Stimulated activated CD8-positive, alpha-beta memory T cell treated with anti-CD3 and anti-CD28 coated beads, Interleukin-12 subunit alpha, Interleukin-12 subunit beta, amount 100 ng/mL, for 4 hours (primary cell): ENCODE measurements at places on chromosomes 7 and 10.

GRCh38 chr7:65927489-65928448 lies 54.2 kb downstream of the GUSB start:
- DNase-seq, result no peak

- DNase-seq, result no peak
Measured at GRCh38 chr7:107186240-107186639, 17.4 kb downstream of the HBP1 start.

GRCh38 chr7:84194484-84195271 lies at the start of gene SEMA3A:
Gene SEMA3A, minus strand, starts transcription at chr7:84194789. Its CDS starts 203 bp downstream, at chr7:84194586.
- DNase-seq, result no peak

GRCh38 chr10:27223964-27224363 lies 16.6 kb downstream of the ACBD5 start:
- DNase-seq, result no peak

DNA sequence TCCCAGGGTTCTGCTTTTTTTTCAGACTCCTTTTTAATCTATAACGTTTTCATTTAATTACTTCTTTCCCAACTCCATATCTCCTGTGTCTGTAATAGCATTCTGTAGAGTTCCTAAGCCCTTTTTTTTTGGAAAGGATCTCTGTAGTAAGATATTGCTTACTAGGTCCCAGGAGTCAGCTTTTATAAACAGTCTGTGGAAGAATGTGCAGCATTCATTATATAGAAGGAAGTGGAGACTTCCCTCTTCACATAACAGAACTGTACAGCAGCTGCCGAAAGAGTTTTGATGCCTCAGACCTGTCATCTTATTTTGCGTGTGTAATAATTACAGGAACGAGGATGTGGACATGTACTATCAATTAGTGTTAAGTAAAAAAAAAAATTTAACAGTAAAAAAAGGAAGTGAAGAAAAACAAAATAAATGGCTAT lies 7.4 kb upstream of the STEAP4 start:
- DNase-seq, result no peak

DNA sequence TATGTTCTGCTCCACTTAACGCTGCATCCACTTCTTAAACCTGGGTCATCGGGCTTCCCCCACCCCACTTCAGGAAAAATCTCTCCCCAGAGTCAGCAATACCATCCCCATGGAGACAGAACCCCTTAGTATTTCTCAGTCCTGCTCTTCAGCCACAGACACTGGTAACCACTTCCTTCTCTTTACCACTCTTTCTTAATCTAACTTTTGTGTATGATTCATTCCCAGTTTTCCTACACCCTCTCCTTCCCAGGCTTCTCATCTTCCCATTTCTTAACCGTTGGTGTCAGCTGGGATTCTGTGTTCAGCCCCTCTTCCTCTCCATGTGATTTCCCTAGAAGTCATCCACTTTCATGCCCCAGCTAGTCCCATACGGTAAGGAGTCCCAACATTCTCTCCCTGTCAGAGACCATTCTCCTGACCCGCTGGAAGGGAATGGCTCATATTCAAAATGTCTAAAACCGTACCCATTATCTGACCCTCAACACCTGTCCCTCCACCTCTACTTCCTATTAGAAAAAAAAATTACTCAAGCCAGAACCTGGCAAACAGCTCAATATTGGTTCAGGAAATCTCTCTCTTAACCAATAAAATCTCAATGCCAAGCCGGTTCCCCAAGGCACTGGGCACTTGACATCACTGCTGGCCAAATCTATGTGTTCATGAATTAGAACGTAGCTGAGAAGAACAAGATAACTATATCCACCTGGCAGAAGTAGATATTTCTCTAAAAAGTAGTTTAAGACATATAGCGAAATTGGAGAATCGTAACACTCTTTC lies 89.4 kb downstream of the DGKI start:
- DNase-seq, result no peak

DNA sequence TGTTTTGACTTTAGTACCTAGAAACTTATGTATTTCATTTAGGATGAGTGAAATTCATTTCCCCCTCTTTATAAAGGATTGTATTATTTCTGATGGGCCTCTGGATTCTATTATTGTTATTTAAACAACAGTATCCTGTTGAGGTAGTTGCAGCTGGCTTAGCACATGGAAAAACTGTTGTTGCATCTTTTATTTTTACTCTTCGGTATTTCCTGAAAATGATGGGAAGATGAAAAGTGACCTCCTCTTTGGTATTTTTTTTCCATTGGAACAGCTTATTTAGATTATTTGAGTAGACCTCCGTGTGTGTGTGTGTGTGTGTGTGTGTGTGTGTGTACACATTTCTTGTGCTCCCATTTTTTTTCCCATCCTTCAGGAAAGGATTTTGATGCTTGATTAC lies 129.8 kb downstream of the PRKG1 start:
- no peak for DNase-seq

- DNase-seq, result no peak
Measured at GRCh38 chr10:78339251-78339650, 305.6 kb downstream of the RPS24 start.

- DNase-seq, result no peak
Measured at GRCh38 chr7:47988496-47989386, 9.3 kb upstream of the HUS1 start.

- no peak for DNase-seq
Measured at GRCh38 chr7:104089612-104090011, 100.2 kb upstream of the RELN start.

DNA sequence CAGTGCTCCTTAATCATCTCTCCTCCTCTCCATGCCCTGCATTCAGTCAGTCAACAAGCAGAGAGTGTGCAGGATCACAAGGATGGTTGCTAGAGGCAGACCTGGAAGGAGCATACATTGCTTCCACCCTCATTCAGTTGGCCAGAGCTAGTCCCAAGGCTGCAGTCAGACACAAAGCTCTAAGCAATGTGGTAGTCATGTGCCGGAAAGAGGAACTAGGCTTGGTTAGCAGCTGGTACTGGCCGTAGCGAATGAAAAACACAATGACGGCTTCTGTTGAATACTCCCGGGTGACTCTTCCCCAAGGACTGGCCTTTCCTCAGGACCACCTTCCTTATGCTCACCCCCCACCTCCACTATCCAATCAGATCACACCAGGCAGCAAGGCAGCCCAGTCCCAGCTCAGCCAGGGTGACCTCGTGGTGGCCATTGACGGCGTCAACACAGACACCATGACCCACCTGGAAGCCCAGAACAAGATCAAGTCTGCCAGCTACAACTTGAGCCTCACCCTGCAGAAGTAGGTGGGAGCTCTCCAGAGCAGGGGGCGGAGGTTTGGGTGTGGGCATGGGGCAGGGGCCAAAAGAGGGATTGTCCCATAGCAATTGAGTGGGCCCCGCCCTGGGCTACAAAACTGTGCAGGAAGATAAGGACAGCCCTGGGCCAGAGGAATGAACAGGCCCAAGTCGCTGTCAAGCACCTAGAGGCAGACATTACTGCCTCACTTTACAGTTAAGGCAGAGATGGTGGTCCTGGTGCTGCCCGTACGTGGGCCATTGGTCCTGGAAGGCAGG lies 10.9 kb downstream of the LDB3 start:
- no peak for DNase-seq

GRCh38 chr7:131011976-131012375 lies 278.0 kb upstream of the KLF14 start:
- no peak for DNase-seq

DNA sequence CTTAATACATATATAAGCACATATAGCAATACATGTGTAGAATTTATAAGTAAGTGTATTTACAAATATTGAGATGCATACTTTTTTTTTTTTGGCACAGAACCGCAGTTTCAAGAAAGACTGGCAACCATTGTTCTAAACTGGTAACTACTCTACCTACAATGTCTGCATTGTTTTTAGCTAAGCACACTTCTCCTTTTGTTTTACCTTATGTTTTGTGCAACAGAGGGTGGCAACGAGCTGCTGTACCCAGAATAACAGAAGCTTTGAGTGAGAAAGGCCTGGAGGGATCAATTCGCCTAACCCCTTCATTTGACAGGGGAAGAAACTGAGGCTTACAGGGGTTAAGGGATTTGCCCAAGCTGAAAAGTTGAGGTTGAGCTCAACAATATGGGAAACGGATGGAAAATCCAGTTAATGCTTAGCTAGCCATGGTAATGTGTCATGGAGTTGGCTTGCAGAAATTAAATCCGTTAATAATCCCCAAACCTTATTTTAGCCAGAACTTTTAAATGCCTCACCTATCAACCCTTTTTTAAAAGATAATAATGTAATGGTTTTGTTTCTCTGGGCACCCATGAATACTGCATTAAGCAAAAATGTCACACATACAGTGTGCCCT lies 25.5 kb downstream of the FZD1 start:
- no peak for DNase-seq

GRCh38 chr7:80876894-80877414 lies 41.9 kb downstream of the SEMA3C start:
- no peak for DNase-seq

DNA sequence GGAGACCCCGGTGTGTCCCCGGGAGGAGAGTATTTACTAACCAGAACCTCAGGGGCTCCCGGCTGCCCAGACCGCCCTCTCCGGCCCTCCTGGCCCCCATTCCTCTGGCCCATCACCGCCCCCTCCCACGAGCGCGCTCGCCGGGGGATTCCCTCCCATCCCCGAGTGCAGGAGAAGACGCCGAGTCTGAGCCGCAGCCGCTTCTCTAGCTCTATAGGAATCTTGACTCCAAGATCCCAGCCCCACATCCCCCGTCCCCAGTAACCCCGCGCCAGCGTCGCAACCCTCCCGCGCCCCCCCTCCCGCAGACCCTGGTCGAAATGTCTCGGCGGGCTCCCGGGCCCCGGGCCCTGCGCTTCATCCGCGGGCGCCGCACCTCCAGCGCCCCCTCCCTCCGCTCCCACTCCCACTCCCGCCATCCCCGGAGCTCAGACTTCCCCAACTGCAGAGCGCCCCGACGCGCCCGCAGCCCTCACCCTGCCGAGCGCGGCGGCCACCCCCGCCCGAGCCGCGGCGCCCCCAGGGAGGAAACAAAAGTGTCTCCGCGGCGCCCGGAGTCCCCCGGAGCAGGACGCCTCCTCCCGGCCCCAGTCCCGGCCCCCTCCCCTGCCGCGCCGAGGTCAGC lies 541 bp downstream of the ELMO1 start:
- no peak for DNase-seq

GRCh38 chr10:24277771-24278170 lies 68.8 kb downstream of the KIAA1217 start:
- no peak for DNase-seq

DNA sequence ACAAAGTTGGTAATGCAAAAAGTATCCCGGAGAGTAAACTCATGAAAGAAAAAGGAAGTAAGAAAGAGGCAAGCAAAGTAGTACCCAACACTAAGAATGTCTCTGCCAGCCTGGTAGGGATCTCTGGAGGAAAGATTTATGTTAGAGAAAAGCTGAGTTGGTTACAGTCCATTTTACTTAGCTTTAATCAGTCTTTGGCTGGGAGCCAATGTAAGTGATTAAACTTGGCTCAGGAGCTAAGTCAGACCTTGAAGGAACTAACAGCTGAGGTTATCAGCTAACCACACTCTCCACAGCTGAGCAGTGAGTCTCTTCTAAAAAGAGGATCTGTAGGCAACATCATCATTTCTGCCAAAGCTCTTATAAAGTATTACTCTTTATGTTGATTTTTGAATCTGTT lies 148.0 kb downstream of the ANKRD7 start:
- no peak for DNase-seq

DNA sequence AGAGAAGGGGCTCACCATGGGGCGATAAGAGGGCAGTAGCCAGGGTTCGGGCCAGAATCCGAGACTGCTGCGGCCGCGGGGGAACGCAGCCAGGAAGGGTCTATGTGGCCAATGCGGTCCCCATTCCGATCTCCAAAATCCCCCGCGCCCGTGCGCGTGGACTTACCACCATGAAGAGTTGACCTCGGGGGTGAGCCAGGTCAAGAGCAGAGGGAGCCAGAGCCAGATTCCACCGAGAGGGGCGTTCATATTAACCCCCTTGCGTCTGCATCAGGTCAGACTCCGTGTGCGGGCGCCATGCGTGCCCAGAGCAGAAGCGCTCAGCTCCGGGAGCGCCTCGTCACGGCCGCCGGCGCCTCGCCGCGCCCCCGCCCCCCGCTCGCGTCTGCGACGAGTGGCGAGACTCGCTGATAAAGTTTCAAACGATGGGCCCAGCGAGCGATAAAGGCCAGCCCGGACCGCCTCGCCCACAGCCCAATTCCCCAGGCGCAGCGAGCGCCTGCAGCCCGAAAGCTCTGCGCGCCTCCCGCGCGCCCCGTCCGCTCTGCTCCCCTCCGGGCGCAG lies at the start of gene WNT2:
TSS of gene WNT2 (minus strand) at position 318 of the 564 bp plus-strand sequence. CDS start at position 249, 69 bp downstream.
- no peak for DNase-seq

GRCh38 chr10:103499881-103500280 lies 6.4 kb downstream of the NEURL1 start:
- DNase-seq, result no peak

DNA sequence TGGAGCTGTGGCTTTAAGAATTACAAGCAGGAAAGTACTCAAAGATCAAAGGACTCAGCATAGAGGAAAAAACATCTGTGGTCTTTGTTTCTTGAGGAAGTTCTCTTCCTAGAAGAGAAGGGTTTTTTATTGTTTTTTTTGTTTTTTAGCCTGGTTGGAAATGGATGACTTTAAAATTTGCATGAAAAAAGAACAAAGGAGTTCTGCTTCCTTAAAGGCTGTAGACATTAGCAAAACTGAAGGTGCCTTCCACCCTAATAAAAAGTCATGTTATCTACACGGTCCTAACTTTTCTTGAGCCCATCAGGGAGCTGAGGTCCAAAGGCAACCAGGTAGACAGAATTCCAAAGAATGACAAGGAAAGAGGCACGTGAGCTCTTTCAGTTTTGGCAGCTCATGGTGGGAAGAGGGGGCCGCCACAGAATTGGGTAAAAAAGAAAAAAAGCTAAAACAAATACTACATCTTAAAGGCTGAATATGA lies 356.6 kb downstream of the SH2D4B start:
- DNase-seq, result no peak

DNA sequence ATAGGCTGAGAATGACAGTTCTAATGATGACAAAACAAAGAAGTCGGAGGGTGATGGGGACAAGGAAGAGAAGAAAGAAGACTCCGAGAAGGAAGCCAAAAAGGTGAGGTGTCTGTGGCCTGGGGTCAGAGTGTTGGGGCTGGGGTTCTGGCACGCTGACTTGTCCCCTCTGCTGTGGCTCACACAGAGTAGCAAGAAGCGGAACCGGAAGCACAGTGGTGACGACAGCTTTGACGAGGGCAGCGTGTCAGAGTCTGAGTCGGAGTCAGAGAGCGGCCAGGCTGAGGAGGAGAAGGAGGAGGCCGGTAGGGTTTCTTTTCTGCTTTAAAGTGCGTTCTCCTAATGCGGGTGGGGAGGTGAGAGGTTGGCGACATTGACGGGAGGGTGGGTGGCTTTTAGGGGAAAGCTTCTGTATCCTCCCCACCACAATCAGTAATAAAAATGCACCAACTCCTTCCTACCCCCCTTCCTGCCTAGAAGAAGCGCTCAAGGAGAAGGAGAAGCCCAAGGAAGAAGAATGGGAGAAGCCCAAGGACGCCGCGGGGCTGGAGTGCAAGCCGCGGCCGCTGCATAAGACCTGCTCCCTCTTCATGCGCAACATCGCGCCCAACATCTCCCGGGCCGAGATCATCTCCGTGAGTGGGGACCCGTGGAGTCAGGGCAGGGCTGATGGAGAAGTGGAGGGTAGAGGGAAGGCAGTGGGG lies 4.6 kb downstream of the UFSP1 start:
- no peak for DNase-seq

GRCh38 chr10:22714479-22715289 lies at the start of gene PIP4K2A:
Gene PIP4K2A, minus strand, starts transcription at chr10:22714578. Its CDS starts 252 bp downstream, at chr10:22714326.
- peak; percentile 70 for DNase-seq

GRCh38 chr10:62053860-62054259 lies 152.4 kb downstream of the ARID5B start:
- no peak for DNase-seq
